ENCODE measurements at places on chromosomes 2 and 18. TPM values are rescaled to one million over a fixed set of nuclear protein-coding genes. Genes with fewer than 3 reads are reported as not detected.

Gene PCARE
- total RNA-seq: 1.5 TPM

DNA sequence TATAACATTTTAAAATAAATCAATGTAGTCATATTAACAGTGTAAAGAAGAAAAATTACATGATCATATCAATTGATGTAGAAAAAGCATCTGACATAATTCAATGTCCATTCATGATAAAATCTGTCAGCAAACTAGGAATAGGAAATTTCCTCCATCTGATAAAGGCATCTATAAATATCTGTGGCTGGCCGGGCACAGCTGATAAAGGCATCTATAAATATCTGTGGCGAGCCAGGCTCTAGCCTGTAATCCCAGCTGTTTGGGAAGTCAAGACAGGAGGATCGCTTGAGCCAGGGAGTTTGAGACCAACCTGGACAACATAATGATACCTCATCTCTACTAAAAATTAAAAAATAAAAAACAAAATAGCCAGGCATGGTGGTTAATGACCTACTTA, 18.1 kb upstream of the RANBP2 start:
- no peak for DNase-seq

- DNase-seq: no peak
Measured at GRCh38 chr2:29726976-29727375, 194.4 kb downstream of the ALK start.

DNA sequence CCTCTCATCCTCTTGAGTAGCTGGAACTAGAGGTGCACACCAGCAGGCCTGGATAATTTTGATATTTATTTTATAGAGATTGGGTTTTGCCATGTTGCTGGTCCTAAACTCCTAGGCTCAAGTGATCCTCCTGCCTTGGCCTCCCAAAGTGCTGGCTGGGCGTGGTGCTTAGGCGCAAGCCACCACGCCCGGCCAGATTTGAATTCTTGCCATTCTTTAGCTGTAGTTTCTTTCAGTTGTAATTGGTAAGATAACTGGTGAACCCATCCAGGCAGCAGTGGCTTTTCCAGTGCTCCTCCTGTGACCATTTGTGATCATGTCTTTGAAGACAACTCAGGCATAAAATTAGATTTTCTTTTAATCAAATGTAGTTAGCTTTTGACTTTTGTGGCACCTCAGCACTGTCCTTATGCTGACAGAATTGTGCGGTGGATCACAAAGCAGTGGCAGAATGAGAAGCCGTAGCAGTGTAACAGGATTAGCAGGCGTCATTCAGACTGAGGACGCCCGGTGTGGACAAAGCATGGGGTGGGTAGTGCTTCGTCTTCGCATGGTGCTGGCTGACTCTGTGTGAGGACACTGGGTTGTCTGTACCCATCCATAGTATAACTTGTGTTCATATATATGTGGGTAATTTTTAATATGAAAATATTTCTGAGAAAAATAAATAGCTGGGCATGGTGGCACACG, 30.0 kb upstream of the TOGARAM2 start:
- DNase-seq: no peak

GRCh38 chr2:169452080-169452479, 27.2 kb upstream of the BBS5 start:
- no peak for DNase-seq

DNA sequence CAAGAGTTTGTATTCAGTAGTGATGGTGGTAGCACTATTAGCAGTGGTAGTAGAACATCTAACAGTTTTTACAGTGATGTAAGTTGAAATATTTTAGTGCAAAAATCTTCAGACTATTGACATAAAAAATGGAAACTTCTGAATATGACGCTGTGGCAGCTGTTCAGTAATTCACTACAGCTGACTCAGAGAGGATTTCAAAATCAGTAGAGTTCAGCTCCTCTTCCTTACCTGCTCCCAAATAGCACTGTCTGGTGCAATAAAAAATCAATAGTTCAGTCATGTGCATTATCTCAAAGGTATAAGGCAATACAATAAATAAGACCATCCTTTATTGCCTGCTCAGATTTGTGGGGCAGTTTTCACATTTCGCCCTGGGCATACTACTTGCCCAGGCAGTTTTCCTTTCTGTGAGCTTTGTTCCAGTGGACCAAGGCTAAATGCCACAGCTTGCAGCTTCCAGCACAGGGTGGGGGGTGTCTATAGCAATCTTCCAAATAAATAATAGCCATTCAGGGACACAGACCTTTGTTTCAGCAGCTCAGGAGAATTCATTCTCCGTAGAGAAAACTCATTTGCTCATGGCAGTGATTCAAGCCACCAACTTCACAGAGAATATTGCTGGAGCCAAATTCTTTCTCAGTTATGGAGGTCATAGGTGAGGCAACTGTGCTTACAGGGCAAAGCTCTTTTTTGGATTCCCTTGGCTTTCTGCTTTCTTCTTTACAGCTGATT, 33.9 kb upstream of the GORASP2 start:
- no peak for DNase-seq

DNA sequence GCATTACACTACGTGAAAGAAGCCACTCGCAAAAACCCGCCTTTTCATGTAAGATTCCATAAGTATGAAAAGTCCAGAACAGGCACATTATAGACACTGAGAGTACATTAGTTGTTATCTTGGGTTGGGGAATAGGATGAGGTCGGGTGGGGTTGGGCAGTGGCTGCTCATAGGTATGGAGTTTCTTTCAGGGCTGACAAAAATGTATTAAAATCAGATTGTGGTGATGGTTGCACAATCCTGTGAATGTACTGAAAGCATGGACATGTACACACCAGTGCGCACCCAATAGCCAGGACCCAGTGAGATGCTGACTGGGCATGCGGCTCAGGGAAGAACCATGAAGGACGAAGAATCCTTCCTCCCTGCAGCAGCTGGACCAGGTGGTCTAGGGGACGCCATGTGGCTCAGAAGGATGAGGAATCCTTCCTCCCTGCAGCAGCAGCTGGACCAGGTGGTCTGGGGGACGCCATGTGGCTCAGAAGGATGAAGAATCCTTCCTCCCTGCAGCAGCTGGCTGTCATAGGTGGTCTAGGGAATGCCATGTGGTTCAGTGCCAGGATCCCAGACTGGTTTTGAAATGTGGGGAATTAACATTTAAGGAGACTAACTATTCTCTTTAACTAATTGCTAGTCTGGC, 50.1 kb downstream of the MBP start:
- no peak for DNase-seq

Gene TNFRSF11A
- 1.1 TPM for total RNA-seq

Gene NXPH2
- total RNA-seq: 12.7 TPM

Gene C1QL2
- 0.27 TPM for total RNA-seq

DNA sequence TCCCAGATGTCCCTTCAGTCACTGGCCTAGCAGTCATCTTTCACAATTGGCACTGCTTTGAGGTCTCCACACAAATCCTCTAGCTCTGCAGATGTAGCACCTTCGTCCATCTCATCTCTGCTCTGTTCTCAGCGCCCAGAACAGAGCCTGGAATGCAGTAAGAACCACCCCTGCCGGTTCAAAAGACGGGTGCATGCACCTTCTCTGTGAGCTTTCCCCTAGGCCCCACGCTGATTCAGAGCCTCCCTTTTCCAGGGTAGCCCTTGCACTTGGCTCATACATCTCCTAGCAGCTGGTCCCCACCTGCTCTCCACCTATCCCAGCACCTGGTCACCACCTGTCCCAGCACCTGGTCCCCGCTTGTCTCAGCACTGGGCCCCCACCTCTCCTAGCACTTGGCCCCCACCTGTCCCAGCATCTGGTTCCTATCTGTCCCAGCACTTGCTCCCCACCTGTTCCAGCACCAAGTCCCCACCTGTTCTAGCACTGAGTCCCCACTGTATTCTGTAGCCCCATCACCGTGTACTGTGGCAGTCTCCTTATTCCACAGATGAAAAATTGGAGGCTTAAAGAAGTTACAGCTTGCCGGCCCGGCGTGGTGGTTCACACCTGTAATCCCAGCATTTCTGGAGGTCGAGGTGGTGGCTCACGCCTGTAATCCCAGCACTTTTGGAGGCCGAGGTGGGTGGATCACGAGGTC, 4.7 kb upstream of the KCNF1 start:
- no peak for DNase-seq

Gene SLC9A2
- 0.36 TPM for total RNA-seq

Gene MC4R
- 0.54 TPM for total RNA-seq

Gene WDR12
- total RNA-seq: 22.9 TPM

DNA sequence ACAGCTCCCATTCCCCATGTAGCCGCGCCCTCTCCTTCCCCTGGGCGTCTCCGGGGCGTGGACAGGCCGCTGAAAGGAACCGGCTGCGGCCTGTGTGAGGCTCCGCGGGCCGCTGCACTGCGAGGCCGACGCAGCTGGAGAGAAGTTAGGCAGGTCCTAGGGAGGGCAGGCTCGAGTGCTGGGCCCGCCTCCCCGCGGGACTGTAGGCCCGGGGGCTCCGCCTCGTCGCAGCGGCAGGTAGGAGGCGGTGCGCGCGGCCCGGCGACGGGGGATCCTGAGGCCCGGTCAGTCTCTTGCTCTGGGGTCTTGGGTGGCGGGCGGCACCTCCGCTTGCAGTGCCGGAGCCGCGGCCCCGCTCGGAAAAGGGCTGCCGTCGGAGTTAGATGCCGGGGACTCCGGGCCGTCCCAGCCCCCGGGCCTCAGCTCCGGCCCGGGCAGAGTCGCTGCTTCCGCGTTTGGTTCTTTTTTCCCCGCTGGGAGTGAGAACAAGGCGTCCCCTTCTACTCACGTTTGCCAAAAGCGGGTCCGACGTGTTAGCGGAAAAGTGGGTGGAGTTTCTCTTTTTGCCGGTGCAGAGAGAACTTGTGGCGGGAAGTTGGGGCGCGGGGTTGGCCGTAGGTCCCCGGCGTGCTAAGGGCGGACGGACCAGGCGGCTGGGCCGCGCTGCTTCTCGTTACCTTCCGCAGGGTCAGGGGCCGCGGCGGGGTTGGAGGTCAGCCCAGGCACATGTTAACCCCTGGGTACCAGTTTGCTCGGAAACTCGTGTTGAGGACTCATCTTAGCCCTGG, at the start of gene VRK2:
VRK2 (plus strand) TSS at position 222 of the 788 bp plus-strand sequence. CDS start 2,026 bp downstream, outside the sequence.
- no peak for DNase-seq

DNA sequence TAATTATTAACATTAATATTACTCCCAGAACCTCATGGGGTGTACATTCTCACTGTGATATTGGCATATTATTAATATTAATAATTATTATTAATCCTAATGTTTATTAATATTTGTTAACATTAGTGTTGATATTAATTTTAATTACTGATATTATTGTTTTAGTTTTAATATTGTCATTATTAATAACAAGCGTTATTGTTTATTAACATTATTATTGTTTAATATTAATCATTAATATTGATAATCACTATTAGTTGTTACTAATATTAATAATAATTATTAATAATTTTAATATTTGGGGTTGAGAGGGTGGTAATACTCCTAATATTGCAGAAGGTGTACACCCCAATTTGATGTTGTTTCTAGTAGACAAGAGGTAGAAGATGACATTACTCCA, 193.1 kb upstream of the XIRP2 start:
- no peak for DNase-seq

DNA sequence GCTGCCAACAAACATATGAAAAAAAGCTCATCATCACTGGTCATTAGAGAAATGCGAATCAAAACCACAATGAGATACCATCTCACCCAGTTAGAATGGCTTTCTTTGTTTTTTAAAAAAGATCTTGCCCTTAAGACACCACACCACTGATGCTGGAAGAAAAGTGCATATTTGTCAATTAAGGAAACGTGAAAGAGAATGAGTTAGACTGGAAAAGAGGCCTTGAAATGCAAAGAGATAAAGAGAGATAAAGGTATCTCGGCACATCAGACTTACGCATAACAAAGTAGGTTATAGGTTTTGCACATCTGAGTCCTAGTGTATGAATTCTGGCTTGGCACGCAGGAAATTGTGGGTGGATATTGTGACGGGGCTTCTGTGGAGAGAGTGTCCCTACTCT, 149.5 kb downstream of the MTX2 start:
- DNase-seq: no peak

DNA sequence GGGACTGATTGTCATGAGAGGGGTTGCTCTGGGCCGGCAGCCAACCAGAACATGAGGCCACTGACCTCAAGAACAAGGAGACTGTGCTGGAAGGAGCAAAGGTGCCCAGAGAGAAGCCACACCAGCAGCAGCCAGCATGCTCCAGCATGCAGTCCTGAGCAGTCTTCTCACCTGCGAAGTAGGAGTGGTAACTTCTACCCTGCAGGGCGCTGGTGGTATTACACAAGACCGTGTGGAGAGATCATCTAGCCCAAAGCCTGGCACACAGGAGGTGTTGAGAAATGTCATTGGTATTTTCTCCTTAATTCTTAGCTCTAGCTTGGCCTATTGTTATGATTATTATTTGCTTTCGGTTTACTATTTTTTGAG, 132.7 kb downstream of the TSN start:
- no peak for DNase-seq

DNA sequence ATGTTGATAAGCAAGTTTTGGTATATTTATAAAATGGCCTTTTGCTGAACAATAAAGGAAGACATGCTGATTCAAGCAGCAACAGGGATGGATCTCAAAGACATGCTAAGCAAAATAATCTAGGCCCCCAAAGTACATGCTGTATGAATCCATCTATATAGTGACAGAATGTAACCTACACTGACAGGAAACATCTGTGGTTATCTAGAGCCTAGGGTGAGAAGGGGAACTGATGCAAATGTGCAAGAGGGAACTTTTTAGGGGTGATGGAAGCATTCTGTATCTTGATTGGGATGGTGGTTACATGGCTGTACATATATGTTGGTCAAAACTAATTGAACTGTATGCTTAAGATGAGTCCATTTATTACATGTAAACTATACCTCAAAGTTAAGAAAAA, 24.2 kb downstream of the CNRIP1 start:
- no peak for DNase-seq

Gene UGT1A5
- total RNA-seq: not detected

DNA sequence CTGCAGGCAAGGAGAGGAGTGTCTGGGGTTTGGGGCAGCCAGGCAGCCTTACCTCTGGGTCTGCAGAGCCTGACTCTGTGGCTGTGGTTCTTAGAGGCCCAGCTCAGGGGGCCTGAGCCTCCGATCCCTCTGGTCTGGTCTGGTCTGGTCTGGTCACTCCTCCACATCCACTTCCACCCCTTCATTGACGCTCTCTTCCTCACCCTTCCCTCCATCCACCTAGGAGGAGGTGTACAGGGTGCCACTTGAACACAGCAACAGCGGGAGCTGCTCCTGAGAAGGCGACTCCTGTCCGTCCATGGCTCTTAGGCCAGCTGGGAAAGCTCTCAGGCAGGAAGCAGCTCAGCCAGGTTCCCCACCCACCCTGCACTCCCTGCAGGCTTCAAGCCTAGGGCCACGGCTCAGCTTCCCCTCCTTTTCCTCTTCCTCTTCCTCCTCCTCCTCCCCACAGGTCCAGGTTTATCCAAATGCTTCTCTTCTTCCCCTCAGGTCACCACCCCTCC, 16.9 kb downstream of the GPR55 start:
- DNase-seq: no peak

- no peak for DNase-seq
Measured at GRCh38 chr2:126664234-126664633, 8.3 kb downstream of the GYPC start.

All from cerebellum (tissue), 4 donors.